Substantia nigra (tissue), 51 donors: ENCODE measurements at places on chromosomes 12 and 14.

DNA sequence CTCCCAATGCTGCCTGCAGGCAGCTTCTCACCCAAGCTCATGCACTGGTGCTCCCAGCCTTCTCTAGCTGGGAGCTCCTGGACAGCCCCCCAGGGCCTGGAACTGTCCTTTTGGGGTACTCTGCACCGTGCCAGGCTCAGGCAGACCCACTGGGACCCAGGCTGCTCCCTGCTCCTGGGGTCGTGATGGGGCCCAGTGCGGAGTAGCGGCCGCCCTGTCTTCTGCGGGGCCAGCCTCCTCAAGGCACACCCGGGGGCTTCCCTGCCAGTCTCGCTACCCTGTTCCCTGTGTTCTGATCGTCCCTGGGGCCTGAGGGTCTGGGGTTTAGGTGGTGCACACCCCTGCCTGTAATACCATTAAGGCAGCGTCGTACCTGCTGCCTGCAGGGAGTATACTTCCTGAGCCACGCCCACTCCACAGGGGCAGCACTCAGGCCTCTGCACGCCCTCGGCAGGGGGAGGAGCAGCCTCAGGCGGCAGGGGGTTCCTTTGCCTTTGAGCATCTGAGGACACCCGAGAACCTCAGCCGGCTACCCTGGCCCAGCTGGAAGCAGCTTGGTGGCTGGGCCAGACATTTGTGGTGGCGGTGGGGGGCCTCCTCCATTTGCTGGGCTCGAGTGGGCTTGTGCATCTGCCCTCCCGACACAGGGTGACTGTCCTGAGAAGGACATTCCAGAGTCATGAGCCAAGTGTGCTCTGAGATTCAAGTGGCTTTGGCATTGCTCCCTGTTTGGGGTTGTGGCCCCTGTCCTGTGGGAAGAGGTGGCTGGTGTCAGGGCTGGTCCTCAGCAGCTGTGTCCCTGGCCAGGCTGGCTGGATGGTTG is 9.2 kb upstream of the CRIP2 start:
- no peak for DNase-seq

GRCh38 chr12:89041078-89041477 is 311.2 kb downstream of the DUSP6 start:
- no peak for DNase-seq

DNA sequence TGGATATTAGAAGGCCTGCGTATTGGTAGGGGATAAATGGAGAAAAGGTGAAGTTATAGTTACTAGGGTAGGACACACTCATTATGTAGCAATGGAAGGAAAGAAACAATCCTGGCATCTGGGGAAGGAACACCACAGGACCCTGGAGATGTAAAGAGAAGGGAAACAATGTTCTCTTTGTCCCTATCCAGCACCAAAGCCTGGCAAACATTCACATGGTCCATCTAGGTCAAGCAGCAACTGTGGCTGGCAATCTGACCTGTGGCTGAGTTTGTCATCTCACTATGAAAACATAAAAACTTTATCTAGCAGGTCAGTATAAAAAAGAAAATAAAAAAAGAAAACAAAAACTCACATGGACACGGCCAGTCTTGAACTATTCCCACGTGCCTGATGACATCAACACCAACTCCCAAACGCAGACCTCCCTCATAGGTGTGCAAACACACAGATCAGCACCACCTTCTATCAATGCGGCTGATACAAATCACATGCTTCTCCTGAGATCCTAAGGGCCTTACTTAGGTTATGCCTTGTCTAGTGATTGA is 2.6 kb downstream of the POMT2 start:
- peak; percentile 46 for DNase-seq

- DNase-seq = no peak
Observed at GRCh38 chr12:53927220-53928029, 11.2 kb upstream of the HOXC13 start.

DNA sequence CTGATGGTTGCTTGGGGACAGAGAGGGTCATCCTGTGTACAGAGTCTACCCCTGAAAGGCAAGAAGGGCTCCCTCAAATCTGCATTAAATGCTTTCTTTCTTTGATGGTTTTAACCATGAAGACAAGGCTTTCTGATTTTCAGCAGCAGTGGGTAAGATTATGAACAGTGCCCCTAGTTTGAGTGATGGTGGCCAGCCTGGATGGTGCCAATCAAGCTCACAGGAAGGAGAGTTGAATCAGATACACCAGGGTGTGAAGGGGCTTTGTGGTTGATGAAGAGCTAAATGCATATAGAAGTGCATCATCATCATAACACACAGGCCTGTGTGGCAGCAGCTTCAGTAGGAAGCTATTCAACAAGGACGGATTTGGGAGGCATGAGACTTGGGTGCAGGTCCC is 5.7 kb downstream of the KRT85 start:
- no peak for DNase-seq

- no peak for DNase-seq
Observed at GRCh38 chr14:69913686-69914085, 34.5 kb downstream of the SMOC1 start.

- DNase-seq = no peak
Observed at GRCh38 chr12:132557291-132558015, 52.9 kb downstream of the LRCOL1 start.
